ENCODE measurements at places on chromosomes 13 and 19.

GRCh38 chr19:35868172-35868822 lies at the start of gene APLP1:
Gene APLP1, plus strand, starts transcription at chr19:35868574. Its CDS starts 63 bp downstream, at chr19:35868637.
- DNase-seq, result no peak

- DNase-seq, result no peak
Observed at GRCh38 chr13:29520671-29521070, 74.8 kb downstream of the SLC7A1 start.

DNA sequence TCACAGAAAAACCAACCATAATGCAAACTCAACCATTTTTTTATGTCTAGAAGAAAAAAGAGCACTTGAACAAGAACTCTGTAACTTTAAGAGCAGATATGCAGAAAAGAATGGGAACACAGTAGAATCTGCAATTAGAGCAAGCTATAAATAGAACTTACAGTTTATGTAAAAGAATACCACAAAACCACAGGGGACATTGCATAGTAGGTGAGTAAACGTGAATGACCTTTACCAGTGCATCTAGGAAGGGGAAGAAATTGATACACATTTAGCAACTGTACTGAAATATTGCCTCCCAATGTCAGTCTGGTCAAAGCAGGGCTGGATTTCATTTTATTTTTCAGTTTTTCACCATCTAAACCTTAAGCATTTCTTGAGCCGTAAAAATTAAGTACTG lies 242.2 kb upstream of the EDNRB start:
- DNase-seq, result no peak

- DNase-seq, result no peak
Observed at GRCh38 chr19:8811315-8812172, 20.6 kb downstream of the ZNF558 start.

DNA sequence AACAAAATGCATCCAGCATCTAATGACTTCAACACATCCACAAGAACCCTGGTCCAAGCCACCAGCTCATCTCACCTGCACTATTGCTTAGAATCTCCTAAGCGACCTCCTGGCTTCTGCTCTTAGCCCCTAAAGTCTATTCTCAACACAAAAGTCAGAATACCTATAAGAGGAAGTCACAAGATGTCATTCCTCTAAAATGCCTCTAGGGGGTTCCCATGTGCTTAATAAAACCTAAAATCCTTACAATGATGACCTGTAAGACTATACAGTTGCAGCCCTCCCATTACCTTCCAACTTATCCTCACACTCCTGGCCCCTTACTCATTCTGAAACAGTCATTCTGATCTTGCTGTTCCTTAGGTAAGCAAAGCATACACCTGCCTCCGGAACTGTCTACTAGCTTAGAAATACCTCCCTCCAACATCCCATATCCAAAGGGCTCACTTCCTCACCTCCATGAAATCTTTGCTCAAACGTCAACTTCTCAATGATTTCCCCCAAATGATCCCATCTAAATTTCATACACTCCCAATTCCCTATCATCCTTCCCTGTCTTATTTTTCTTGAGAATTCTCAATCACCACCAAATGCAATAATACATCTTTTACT lies 10.0 kb downstream of the ATP7B start:
- DNase-seq, result no peak

GRCh38 chr19:37855098-37855497 lies 51.3 kb downstream of the WDR87 start:
- DNase-seq, result no peak

DNA sequence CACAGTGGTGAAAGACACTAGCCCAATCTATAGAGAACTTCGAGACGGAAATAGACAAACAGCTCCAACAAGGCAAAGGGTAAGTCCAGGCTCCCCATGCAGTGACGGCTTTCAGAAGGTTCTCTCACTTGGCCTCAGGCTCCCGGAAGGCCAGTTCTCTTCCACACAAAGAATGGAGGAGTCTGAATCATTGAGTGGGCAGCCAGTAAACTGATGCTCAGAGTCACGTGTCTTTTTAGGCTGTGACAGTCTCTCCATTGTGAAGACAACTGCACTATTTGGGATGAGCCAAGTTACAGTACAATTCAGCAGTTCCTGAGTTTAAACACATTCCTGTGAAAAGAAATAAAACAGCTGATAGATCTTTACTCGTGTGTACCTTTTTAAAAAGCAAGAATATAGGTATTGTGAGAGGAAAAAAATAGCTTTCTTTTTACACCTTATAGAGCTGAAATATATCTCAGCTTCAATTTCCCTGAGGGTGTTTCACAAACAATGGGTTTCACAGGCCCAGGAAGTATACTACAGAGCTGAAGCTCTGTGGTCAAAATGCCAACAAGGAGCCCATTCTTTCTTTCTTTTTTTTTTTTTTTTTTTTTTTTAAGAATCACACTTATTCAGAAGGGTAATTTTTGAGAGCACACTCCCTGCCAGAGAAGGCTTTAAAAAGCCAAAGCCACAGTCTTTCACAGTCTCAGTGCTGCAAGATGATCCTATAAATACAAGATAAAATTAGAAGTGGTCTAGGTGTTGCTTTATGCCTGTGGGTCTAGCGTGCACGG lies 135.1 kb downstream of the FREM2 start:
- no peak for DNase-seq
